HFFc6 (cell line): ENCODE measurements at places on chromosomes 2 and 18.

GRCh38 chr2:7009207-7009911, 92.1 kb downstream of the RNF144A start:
- H3K27ac ChIP-seq, result no peak overlapping the region
- no peak overlapping the region for H3K4me3 ChIP-seq
- peaks cover 6% of the 10 kb centered on the region; the same call in 1 of the 2 replicates for H3K36me3 ChIP-seq
- DNase-seq, result no peak
- no peaks in the 10 kb centered on the region for H3K4me1 ChIP-seq

DNA sequence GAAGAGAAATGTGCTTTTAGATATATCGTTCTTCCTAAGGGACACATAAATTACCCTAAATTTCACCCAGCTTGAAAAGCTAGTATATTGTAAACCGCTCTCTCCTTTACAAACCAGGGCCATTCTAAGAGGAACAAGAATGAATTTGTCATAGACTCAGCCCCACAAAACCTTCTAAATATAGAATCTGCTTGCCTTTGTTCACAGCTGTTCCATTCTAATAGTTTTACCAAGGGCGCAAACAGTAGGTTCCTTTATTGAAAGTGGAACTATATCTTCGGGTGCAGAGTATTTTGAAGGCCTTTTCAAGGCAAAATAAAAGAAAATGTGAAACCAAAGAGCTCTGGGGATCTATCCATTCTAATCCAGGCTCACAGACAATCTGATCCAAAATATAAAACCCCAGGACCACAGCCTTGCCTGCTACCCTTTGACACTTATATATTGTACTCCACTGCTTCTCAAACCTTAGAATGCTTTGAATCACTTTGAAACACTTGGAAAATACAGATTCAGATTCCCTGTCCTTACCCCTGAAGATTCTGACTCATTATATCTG, 316.8 kb downstream of the PAX3 start:
- DNase-seq, result no peak
- no peak overlapping the region for H3K27ac ChIP-seq
- H3K4me3 ChIP-seq, result no peak overlapping the region
- no peaks in the 10 kb centered on the region for H3K4me1 ChIP-seq
- H3K36me3 ChIP-seq, result no peaks in the 10 kb centered on the region

GRCh38 chr2:128440666-128441340, 122.1 kb upstream of the HS6ST1 start:
- no peak for DNase-seq
- peaks cover 17% of the 10 kb centered on the region for H3K27me3 ChIP-seq
- H3K36me3 ChIP-seq, result no peaks in the 10 kb centered on the region

DNA sequence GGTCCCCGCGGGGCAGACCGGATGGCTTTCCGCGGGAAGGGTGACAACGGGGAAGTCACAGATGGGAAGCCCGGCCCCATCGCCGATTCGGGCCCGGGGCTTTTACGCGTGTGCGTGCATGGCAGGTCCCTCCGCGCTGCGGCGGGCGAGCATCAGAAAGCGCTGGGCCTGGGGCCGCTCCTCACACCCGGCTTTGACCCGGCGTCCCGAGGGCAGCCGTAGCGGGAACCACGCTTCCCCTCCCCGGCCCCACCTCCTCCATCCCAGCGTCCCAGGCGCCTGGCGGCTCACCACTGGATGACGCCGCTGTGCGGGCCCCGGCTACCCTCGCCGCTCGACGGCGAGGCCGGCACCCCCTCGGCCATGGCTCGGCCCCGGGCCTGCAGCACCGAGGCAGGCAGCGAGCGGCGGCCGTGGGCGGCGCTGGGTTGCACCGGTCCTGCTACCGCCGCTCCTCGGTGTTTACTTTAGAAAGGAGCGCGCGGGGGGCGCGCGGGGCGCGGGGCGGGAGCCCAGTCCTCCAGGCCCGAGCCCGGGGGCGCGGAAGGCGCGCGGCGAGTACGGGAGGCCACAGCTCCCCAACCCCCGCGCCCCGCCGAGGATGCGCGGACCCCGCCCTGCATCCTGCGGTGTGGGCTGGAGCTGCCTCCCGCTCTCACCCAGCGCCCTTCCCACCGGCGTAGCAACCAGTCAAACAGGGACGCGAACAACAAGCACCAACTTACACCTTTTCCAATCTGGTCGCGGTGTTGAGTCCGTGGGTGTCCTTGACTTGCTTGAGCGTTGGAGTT, 806 bp downstream of the RFX8 start:
- peaks cover 16% of the 10 kb centered on the region; the same call in 1 of the 2 replicates for H3K36me3 ChIP-seq
- H3K27me3 ChIP-seq, result no peaks in the 10 kb centered on the region; the same call in 1 of the 2 replicates
- H3K4me3 ChIP-seq, result peak overlapping the region; percentile 89
- peaks cover 77% of the 10 kb centered on the region for H3K4me1 ChIP-seq
- peak; percentile 45 for DNase-seq
- peak overlapping the region; percentile 98 for H3K27ac ChIP-seq

DNA sequence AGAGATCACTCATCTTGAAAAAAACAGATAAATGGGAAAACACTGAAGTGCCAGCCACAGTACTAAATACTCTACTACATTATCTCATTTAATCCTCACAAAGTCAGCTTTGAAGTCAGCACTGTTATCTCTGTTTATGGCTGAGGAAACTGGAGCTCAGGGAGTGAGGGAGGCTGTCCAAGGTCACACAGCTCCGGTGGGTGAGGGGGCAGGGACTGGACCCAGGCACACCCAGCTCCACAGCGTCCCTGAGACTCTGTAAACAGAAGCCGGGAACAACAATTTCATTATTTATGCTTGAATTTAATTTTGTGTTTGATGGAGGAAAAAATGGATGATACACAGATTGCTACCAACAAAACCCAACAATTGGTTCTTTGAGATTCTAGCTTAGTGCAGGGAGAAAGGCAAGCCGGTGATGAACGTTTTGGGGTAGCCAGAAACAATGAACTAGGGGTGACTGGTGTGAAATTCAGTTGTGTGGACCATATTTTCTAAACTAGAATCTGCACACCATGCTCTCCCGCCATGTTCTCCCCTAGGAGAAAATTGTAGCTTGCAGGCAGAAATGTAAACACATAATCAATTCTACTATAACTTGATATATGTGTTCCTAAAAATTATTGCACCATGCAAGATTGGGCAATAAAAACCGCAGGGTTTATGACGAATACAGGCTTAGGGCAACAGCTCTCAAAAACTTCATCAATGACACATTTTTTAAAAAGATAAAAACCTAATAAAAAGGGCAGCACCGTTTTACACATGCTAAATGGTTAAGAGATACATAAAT, at the start of gene GREB1:
TSS of gene GREB1 (plus strand) at position 768 of the 793 bp plus-strand sequence. CDS start 22,570 bp downstream, outside the sequence.
- peak; percentile 5 for DNase-seq
- no peak within 1 kb of the TSS for H3K27ac ChIP-seq
- no peaks in the 10 kb centered on the region for H3K36me3 ChIP-seq
